ENCODE measurements at places on chromosomes 1 and 21.

- no peak for DNase-seq
- no peaks in the 10 kb centered on the region for H3K36me3 ChIP-seq
- peaks cover 13% of the 10 kb centered on the region for H3K4me1 ChIP-seq
- no peaks in the 10 kb centered on the region for H3K27me3 ChIP-seq
These were observed 78.0 kb downstream of the ATP6V1G3 start for GRCh38 chr1:198462365-198463019.

DNA sequence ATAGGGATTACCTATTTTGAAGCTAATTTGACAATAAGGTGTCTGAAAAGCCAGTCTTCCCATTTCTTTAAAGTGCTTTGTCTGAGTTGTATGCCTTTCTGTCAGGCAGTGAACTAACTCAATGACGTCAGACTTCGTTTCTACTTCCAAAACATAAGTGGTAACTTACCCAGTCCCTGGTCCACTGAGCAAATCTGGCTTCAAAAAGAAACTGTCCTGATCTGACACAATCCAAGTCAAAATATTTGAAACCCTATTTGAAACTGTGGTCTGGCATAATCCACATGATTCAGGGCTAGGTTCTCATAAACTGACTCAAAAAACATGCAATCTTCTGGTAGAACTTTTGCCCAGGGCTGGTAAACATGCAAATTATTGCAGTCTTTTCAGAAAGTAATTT is 34.0 kb downstream of the DIRAS3 start:
- H3K4me3 ChIP-seq = no peak overlapping the region
- no peaks in the 10 kb centered on the region for H3K4me1 ChIP-seq
- H3K36me3 ChIP-seq = no peaks in the 10 kb centered on the region
- no peak for DNase-seq

DNA sequence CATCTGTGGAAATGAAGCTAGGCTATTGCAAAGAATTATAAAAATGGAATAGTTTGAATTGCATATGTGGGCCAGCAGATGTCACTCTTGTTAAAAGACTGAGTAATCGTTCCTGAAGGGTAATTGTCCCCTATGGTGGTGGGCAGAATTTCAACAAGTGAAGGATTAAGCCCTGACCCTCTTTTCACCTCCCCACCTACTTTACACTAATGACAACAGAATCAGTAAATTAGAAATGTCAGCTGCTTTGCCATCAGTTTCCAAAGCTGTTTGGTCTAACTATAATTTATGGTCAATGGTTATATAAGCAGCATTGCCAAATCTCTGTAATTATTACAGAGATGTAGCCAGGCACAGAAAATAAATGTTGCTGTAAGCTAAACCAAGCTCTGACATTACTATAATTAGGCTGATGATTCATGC is 898.6 kb downstream of the AMY1C start:
- no peak overlapping the region for H3K27ac ChIP-seq
- H3K27me3 ChIP-seq = no peaks in the 10 kb centered on the region
- DNase-seq = no peak
- H3K4me1 ChIP-seq = no peaks in the 10 kb centered on the region
- no peaks in the 10 kb centered on the region for H3K36me3 ChIP-seq
- no peak overlapping the region for H3K4me3 ChIP-seq

- no peak overlapping the region for H3K4me3 ChIP-seq
- no peaks in the 10 kb centered on the region for H3K4me1 ChIP-seq
- no peak overlapping the region for H3K27ac ChIP-seq
- no peaks in the 10 kb centered on the region for H3K36me3 ChIP-seq
- H3K27me3 ChIP-seq = peaks cover 10% of the 10 kb centered on the region
These were observed 270.2 kb upstream of the CSF3R start for GRCh38 chr1:36752891-36753361.

GRCh38 chr1:14732728-14733047 is 134.2 kb downstream of the KAZN start:
- H3K4me3 ChIP-seq = no peak overlapping the region
- H3K4me1 ChIP-seq = no peaks in the 10 kb centered on the region
- DNase-seq = no peak
- H3K36me3 ChIP-seq = no peaks in the 10 kb centered on the region
- peaks cover 4% of the 10 kb centered on the region for H3K27me3 ChIP-seq
- no peak overlapping the region for H3K27ac ChIP-seq

DNA sequence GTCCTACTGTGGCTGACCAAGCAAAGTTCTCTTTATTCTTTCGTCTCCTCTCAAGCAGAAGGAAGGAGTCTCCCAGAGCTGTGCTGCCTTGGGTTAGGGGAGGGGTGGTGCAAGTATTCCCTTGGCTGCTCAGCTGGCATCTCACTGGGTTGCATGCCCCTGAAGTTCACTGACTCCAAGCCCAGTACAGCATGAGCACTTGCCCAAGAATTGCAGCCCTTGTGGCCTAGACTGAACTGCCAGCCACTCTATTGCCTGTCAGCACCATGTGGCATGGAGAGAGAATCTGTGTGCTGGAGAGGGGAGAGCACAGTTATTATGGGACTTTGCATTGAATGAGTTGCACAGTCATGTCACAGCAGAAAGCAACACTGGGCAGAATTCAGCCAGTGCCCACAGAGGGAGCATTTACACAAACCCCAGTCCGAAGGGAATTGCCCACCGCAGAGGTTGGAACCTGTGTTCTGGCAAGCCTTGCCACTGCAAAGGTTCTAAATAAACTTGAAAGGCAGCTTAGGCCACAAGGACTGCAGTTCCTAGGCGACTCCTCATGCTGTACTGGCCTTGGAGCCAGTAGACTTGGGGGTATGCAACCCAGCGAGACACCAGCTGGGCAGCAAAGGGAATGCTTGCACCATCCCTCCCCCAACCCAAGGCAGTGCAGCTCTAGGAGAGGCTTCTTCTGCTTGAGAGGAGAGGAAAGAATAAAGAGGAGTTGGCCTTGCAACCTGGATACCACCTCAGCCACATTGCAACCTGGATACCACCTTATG is 28.8 kb downstream of the DR1 start:
- no peak overlapping the region for H3K27ac ChIP-seq
- H3K4me1 ChIP-seq = no peaks in the 10 kb centered on the region
- H3K4me3 ChIP-seq = no peak overlapping the region
- no peak for DNase-seq
- H3K27me3 ChIP-seq = peaks cover 2% of the 10 kb centered on the region

DNA sequence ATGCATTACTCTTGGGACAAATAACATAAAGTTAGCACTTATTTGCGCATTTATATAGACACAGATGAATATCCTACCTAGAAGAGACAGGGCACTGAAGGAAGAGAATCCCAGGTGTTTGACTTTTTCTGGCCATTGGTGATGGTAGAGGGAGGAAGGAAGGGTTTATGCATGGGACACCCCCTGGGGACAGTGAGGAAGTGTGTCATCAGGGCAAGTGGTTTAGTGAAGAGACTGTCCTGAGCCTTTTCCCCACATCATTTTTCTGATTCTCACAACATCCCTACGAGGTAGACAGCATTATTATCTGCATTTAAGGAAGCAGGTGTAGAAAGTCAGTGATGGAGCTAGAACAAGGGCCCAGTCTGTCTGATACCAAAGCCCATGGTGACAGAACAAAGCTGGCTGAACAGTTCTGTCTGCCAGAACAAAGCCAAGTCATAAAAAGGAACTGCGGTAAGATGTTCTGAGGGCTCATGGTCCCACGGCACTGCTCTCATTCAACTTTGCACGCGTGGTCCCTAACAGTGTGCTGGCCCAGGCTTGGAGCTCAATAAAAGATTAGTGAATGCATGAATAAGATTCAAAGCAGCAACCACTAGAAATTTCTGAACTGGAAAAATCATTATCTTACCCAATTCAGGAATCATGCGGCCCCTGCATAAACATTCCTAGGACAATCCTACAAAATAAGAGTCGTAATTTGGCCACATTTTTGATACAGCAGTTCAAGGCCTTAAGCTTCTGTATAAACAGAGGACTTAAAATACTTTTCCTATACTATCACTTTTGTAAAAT is 12.2 kb upstream of the CDC42BPA start:
- H3K4me1 ChIP-seq = no peaks in the 10 kb centered on the region
- no peak overlapping the region for H3K4me3 ChIP-seq
- H3K27me3 ChIP-seq = peaks cover 5% of the 10 kb centered on the region
- DNase-seq = no peak
- H3K36me3 ChIP-seq = no peaks in the 10 kb centered on the region
- H3K27ac ChIP-seq = no peak overlapping the region

DNA sequence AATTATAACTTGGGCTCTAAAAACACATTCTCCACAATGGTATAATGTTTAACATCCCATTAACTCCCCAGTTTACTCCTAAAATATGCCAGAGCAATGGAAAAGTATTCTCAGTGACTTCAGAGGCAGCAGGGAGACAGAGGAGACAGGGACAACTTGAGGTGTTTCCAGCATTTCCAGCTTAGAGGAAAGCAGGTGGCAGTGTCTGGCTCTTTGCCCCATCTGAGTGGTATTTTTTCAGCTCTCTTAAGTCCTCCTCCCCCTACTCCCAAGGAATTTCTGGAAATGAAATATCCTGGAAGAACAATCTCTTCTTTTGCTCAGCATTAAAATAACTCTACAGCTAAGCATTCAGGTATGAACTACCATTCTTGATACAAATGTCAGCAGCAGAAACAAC is 10.8 kb upstream of the ERMAP start:
- no peaks in the 10 kb centered on the region for H3K27me3 ChIP-seq
- no peak overlapping the region for H3K27ac ChIP-seq
- H3K36me3 ChIP-seq = peaks cover 8% of the 10 kb centered on the region
- peaks cover 15% of the 10 kb centered on the region for H3K4me1 ChIP-seq
- H3K4me3 ChIP-seq = no peak overlapping the region
- no peak for DNase-seq

GRCh38 chr1:240091614-240092300 is at the start of gene FMN2:
Gene FMN2 (plus strand): TSS chr1:240091883. CDS start chr1:240092110, 227 bp downstream.
- DNase-seq = no peak
- H3K27ac ChIP-seq = no peak within 1 kb of the TSS
- no peaks in the 10 kb centered on the region for H3K36me3 ChIP-seq
- peaks cover 29% of the 10 kb centered on the region for H3K27me3 ChIP-seq
